ENCODE measurements at places on chromosomes 1 and 21.

- no peak for DNase-seq
Observed at GRCh38 chr1:213394837-213395236, 343.8 kb downstream of the RPS6KC1 start.

DNA sequence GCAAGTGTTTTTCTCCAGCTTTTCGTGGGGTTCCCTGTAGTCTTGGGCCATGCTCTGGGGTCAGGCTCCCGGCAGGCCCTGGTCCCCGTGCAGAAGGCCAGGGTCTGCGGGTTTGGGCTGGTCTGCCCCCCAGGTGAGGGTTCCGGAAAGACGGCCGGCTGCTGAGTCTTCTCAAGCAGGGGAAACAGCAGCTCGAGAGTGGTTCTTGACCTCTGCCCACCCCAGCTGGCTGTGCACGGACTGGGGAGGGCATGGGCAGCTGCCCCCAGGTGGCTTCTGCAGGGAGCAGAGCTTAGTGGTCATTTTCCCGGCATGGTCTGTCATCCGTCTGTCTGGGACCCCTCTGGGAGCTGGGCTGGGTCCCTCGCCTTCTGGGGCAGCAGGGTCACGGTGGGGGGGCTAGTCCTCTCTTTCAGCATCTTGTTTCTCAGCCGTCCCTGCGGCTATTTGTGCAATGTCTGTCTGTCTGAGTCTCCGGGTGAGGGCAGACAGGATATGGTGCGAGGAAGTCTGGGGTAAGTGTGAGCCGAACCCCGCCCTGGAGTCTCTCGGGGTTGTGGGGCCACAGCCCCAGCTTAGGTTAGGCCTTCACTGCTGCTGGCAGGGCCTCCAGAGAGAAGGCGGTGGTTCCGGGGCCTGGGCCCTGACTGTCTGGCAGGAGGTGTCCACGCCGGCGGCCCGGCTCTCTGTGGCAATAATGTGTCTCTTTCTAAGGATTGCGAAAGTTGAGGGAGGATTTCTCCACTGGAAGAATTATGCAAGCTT is 6.1 kb downstream of the SKI start:
- peak; percentile 96 for DNase-seq

DNA sequence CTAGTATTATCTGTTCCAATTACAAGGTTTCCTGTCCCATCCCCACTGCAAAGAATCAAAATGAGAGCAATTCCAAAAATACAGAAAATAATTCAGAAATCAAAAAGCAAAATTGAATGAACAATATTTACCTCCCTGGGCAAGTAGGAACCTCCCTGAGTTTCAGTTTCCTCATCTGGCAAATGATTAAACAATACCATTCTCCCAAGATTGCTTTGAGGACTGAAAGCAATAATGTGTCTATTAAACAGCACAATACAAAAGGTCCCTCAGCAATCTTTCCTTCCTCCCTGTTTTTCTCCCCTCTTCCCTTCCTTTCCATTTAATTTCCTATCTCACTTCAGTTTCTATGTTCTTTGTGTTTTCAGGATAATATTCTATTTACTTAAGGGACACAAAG is 171.0 kb downstream of the ZC3H11B start:
- no peak for DNase-seq

GRCh38 chr1:68421350-68421749 is 28.4 kb downstream of the RPE65 start:
- no peak for DNase-seq

GRCh38 chr1:165595246-165595938 is 35.6 kb upstream of the MGST3 start:
- no peak for DNase-seq

DNA sequence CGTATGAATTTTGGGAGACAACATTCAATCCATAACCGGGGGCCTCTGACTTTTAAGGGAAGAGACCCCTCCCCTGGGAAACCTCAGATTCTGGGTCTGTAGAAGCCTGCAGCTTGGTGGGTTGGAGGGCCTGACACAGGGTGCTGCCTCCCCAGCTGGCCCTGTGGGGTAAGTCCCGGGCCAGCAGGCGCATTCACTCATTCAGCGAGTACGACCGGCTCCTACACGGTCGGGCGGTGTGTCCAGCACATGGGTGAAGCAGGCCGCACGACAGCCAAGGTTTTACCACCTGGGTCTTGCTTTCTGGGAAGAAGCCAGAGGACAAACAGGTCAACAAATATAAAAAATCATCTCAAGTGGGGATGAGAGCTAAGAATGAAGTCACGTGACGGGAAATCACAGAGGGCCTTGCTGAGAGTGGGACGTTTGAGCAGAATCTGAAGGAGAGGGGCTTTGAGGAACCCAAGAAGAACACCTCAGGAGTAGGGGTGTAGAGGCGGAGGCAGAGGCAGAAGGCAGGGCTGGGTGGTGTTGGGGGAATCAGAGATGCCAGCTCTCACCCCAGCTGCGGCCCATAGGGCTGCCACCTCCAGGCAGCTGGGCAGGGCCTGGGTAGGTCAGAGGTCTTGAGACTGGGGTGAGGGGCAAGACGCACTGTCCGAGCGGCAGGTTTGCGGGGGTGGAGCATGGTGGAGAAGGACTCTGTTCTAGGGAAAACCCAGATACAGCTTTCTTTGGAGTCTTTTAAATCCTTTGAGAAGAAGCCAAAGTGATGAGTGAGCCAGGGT is 333.3 kb upstream of the VAMP3 start:
- no peak for DNase-seq

- DNase-seq: no peak
Observed at GRCh38 chr1:198977909-198978308, 339.1 kb downstream of the PTPRC start.

GRCh38 chr1:34500451-34500850 is 254.4 kb upstream of the GJB5 start:
- DNase-seq: peak; percentile 3

- no peak for DNase-seq
Observed at GRCh38 chr1:204341380-204341779, 18.3 kb downstream of the PLEKHA6 start.

- no peak for DNase-seq
Observed at GRCh38 chr1:48772211-48772610, 4.5 kb downstream of the BEND5 start.

- DNase-seq: no peak
Observed at GRCh38 chr1:36006941-36007500, 76.1 kb downstream of the AGO3 start.

GRCh38 chr1:50980505-50980904 is 10.5 kb downstream of the CDKN2C start:
- no peak for DNase-seq

DNA sequence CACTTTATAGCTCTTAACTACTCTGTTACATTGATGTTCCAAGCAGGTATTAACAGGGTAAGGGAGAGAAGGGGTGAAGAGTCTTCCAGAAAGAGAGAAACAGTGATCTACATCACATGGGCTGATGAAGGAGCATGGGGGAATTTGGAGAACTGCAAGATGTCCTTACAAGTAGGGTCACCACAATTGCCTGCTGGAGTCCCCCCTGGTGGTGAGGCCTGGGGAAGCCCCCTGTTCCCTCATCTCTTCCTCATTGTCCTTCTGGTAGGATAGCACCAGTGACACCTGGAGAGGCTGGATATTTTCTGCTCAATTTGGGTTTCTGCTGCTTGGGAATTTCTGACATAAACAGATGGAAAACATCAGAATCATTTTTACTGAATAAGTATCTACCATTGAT is 126.6 kb downstream of the RUNX1 start:
- no peak for DNase-seq

DNA sequence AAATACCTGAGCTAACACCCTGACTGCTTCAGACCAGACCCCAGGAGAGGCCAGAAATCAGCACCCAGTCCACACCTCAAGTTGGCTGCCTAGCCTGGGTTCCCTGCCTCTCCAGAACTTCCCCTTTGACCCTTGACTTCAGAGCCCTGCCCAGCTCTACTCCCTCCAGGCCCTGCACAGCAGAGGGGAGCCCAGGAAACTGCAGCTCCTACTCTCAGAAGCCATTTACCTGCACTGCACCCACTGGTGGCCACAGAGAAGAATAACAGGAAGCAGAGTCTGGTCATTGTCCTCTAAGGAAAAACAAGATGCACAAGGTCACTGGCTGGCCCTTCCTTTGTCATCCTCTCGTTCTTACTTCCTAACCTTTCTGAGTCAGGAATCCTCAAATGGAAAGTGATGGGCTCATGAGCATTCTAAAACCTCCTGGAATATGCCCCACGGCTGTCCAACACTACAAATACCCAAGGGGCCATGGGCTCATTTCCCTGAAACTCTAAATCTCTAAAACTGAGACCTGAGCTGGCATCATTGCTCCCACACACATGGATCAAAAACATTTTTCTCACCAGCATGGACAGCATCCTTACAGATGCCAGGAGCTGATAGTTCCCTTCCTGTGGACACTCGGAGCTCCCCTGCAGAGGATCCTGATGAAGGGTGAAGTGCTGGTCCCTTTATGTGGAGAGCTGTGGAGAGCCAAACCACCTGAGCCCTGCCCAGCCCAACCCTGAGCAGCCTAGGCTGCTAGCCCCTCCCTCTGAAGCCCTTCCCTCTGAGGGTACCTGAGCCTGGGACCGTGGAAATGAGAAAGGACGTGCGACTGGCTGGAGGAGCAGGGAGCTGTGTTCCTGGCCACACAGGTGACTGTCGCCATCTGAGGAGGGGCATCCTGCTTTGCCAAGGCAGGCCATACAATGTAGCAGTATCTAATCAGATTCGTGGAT is at the start of gene ITLN2:
Gene ITLN2, minus strand, starts transcription at position 652 of the 947 bp plus-strand sequence. Its CDS starts 68 bp downstream, at position 584.
- DNase-seq: peak; percentile 71

DNA sequence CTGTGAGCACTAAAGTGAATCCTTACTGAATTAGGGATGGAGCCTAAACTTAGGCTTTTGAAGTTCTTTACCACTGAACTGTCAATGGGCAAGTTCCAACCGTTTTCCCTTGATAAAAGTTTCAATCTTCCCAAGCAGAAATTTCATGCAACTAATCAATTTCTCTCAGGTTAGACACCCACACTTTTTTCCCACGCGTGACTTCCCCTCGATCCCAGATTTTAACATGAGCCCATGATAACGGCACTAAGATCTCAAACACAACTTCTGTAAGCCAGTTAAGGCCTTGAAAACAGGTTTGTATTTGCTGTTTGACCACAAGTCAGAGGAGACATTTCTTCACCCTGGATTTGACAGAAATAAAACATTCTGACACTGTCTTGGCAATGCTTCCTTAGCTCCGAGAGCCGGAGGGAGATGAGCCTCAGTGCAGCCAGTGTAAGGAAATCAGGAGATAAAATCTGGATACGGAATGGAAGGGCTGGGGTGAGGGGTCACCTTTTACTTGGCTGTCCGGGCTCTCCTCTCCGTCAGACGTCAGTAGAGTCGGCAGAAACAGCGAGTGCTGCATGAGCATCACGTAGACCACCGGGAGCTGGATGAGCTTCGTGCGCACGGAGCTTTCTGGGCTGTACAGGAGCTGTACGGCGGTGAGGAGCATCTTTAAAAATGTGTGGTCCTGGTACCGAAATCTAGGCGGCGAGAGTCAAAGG is 39.7 kb downstream of the MRAP start:
- DNase-seq: no peak

- DNase-seq: no peak
Observed at GRCh38 chr1:119440721-119441307, 25.9 kb downstream of the HSD3B2 start.

DNA sequence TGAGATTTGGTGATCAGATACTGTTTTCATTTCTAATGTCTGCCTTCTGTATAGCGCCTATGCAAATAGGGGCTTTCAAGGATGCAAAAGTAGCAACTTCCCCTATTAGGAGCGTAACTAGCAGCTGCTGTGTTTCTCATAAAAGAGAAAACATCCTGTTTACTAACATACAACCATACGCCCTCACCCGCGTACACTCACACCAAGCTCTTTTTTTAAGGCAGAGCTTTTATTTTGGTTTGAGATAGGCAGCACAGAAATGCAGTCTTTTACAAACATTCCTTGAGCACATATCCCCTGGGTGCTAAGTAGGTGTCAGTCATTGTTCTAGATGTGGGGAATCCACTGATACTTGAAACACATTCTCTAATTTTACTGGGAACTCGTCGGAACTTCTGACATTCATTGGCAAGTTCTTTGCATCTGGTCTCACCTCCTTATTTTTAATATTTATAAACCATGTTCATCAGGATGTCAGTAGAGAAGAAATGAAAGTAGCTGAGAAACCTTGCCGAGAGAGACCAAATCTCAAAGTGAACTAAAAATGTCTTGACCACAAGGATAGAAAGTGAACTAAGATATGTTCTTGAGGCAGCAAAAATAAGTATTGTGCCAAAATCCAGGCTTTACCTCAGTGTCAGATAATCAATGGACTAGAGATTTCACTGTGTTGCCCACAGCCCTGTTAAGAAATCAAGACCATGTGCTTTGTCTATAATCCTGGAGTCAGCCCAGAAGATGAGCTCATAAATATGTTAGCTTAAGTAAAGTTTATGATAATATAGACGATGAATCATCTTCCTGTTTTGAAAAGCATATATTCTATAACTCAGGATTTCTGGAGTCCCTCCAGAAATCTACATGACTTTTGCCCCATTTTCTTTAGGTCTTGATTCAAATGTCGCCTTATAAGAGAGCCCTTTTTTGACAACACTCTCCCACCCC is 350.9 kb downstream of the ST6GALNAC3 start:
- DNase-seq: peak; percentile 20

GRCh38 chr1:214135886-214136285 is 145.1 kb upstream of the SMYD2 start:
- DNase-seq: no peak

GRCh38 chr1:245444147-245444828 is 289.5 kb downstream of the KIF26B start:
- no peak for DNase-seq
